ENCODE measurements at places on chromosomes 3 and 15.
A peak's percentile ranks its signal among the peaks of the same experiment; 100 is the strongest.

GRCh38 chr3:172367205-172368105 is 80.8 kb downstream of the GHSR start:
- DNase-seq: no peak

GRCh38 chr3:14774431-14774830 is 44.3 kb upstream of the FGD5 start:
- DNase-seq: no peak

DNA sequence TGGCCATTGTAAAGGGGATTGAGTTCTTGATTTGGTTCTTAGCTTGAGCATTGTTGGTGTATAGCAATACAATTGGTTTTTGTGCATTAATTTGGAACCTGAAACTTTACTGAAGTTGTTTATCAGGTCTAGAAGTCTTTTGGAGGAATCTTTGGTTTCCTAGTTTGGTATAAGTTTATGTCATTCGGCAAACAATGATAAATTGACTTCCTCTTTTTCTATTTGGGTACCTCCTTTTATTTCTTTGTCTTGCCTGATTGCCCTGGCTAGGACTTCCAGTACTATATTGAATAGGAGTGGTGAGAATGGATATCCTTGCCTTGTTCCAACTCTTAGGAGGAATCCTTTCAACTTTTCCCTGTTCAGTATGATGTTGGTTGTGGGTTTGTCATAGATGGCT is 32.1 kb downstream of the SPESP1 start:
- no peak for DNase-seq

DNA sequence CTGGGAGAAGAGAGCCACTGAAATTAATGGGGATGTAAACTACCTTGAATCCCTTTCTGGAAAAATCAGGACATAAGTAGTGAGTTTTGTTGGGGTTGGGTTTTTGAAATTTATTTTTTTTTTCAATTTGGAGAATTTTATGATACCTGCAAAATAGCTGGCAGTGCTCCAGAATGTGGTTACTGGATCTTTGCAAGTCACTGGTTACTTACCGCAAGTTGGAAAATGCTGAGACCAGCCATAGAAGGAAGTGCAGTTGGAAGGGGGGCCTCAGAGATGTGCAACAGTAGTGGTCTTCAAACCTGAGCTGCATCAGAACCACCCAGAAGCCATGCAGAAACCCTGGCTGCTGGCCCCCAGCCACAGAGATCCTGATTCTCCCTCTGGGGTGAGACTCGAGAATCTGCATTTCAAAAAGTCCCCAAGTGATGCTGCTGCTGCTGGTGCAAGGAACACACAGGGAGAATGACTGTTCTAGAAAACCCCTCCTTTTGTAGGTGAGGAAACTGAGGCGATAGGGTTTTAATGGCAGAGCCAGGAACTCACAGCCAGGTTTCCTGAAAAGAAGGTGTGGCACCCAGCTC is 39.7 kb downstream of the SEMA5B start:
- no peak for DNase-seq

- no peak for DNase-seq
These were observed 683.8 kb downstream of the ZNF385D start for GRCh38 chr3:21067031-21067813.

DNA sequence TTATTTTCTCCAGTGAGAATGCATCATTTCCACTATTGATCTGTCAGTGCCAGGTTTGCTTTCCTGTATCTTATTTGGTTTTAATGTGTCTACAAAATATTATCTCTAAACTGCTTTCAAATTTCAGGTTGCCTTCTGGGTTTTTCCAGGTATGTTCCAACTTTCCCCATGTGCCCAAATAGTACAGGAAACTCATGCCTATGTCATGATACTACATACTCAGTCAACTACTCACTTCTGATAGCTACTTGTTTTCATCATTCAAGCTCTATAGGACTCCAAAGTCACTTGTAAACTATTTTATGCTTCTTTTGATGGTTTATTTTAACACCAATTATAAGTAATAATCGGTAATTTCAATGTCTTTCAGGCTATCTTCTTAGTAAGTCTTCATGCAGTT is 134.8 kb upstream of the TTC14 start:
- DNase-seq: no peak

- DNase-seq: peak; percentile 5
These were observed 284 bp upstream of the TSC22D2 start for GRCh38 chr3:150407808-150408220.

DNA sequence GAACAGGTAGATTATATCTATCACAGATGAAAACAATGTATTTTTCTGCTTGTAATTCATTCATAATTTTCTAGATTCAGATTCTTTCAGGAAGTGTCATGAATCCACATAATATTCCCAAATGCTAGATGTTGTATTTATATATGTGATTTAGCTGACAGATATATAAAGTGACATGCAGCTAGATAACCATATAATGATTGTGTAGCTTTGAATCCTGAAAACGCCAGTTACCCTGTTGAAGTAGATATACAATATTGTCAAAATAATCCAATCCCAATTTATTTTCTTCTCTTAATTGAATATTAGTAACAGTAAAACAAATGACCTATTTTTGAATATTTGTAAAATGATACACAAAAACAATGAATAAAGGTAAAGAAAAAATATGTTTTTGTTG is 738.4 kb downstream of the CADM2 start:
- DNase-seq: no peak

DNA sequence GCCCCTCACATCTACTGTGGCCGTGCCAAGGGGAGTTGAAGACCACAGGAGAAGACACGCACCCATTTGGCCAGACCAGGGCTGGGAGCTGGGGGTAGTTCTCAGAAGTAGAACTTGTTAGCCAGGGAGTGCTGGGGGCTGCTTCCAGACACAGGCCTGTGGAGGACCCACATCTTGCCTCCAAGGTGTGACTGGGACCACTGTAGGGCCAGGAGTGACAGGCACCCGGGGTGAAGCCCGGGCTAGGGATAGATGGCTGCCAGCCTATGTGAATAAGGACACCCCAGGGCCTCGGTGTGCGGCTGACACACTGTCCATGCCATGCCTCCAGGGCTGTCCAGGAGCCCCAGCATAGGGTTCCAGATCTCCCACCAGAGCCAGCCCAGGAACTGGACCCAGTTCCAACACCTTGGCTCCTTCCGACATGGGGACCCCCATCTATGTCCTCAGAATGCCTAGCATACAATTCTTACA is 1.8 kb downstream of the ANPEP start:
- no peak for DNase-seq

- DNase-seq: no peak
These were observed 293.0 kb upstream of the SOX14 start for GRCh38 chr3:137471130-137471529.

DNA sequence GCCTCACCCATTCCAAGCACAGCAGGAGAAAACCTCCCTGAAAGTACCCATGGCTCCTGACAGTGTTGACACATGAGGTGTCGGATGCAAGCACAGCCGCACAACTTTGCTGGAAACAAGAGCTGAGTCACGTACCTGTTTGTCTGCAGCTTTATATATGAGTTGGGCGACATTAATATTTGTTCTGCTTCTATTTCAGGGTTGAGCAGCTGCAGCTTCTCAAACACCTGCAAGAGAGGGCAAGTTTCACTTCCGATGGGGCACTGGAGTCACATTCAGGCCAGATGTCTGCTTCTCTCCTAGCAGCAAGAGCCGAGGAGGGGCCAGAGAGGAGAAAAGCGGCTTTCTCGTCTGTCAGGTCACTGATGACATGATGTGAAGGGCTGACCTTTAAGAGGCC is 88.0 kb downstream of the NUP210 start:
- no peak for DNase-seq

DNA sequence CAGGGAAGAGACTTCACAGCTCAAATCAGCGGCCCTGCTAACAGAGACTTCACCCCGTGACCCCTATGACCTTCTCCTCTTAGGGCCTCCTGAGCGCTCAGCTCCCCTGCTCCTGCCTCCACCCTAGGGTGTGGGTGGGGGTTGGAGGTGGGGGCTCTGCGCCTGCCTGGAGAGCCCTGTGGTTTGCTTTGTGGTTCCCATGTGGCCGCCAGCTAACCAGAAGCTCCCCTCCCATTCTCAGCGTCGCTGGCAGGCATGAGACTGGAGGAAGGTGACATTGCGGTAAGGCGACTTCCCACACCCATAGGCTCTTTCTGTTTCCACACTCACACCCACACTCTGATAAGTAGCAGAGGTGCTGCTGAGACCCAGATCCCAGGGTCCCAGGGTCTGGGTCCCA is 27.6 kb downstream of the XYLB start:
- peak; percentile 16 for DNase-seq

DNA sequence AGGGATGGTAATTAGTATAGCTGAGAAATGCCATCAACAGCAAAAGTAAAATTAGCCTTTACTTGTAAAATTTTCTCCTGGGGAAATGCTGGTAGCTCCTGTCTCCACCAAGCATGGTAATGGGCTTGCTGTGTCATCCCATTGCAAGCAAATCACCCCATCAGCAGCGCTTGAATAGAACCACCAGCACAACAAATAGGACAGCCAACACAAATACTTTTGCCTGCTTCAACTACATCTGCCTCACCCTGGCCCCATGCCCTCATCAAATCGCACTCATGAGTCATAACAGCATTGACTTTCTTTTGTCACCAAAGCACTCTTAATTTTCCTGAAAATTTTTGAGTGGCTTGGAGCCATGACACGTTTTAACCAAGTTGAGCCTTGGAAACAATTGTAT is 52.6 kb downstream of the ERC2 start:
- no peak for DNase-seq

GRCh38 chr15:80695099-80695910 is at the start of gene ABHD17C:
Gene ABHD17C, plus strand, starts transcription at chr15:80695310. Its CDS starts 120 bp downstream, at chr15:80695430.
- peak; percentile 56 for DNase-seq

- DNase-seq: no peak
These were observed 40.8 kb downstream of the CLSTN2 start for GRCh38 chr3:139975594-139976365.
